ENCODE measurements at places on chromosomes 12 and 14.

DNA sequence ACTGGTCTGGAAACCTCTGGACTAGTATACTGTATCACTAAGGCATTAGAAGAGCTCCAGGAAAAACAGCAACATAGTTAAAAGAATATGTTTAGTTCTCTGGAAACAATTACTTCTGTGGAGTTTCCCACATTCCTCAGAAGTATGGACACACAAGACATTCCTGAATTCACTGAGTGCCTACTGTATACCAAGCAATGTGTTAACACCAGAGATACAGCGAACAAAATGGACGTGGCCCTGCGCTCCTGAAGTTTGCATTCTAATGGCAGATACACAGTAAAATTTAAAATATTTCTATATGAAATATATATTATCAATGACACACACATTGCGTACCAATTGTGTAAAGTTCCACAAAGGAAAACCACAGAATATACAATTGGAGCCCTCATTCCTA is 1.1 kb downstream of the ANGEL1 start:
- no peak for DNase-seq

GRCh38 chr12:9039397-9039977 is 50.1 kb downstream of the KLRG1 start:
- peak; percentile 62 for DNase-seq

GRCh38 chr14:95849761-95850160 is 26.9 kb upstream of the TUNAR start:
- no peak for DNase-seq

GRCh38 chr14:94582851-94583250 is 1.6 kb downstream of the SERPINA5 start:
- no peak for DNase-seq

DNA sequence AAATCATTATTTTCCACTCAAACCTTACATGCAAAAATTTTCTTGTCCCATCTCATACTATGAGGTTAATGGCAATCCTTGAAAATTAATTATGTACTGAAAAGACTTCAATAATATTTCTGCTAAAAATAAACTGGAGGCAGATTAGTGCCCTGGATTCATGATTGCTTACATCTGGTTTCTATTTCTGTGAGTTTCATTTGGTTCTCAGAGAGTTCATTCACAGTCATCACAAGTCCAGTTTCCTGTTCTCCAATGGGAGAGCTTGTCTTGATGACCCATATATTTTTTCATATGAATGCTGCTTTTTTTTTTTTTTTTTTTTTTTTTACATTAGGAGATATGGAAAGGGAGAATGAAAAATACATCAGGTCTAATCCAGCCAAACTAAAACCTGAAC is 6.6 kb upstream of the PTHLH start:
- DNase-seq = no peak

DNA sequence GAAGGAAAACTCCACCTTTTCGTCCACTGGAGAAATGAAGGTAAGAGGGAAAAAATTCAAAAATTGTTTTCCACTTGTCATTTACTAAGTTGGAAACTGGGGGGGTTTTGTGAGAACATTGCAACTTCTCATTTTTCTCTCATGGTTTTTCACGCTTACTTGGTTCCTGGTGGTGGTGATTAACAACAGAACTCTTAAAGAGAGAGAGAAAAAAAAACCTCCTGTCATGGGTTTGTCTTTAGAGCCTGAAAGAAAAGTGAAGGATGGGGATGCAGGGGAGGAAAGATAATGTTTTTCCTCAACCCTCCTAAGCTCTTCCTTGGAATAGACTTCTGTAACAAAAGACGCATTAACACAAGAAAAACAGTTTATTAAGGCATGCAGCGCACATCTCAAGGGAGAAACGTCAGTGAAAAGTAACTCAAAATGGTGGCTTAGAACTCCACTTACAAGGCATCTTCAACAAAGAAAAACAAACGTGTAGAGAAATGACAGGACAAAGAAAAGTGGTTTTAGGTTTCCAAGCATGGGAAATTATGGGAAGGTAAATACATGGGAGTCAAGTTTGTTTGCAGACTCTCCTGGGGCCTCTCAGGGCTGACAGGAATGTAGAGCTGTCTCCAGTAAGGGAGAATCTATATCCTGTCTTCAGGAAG is 81.9 kb upstream of the ATF7IP start:
- DNase-seq = peak; percentile 22

GRCh38 chr14:106029959-106030358 is 503.6 kb downstream of the TMEM121 start:
- no peak for DNase-seq

- no peak for DNase-seq
Observed at GRCh38 chr12:12642916-12643315, 31.2 kb downstream of the CREBL2 start.

- DNase-seq = no peak
Observed at GRCh38 chr12:118377021-118377883, 897 bp downstream of the SUDS3 start.

DNA sequence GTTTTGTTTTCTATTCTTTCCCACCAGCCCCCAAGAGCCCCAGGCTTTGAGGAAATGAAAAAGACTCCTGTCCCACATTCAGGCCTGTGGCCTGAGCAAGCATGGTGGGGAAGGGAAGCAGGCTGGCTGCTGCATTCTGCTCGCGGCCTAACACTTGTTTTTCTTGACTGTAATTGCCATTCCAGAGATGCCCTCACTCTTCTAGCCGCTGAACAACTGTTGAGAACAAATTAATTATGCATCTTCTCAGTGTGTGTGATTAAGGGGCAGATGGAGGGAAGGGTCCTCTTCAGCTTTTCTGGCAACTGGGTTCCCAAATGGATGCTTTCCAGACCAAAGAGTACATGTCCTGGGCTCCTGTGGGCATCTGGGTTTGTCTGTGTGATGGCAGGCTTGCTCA is 43.3 kb downstream of the ADCK1 start:
- DNase-seq = no peak

- peak; percentile 54 for DNase-seq
Observed at GRCh38 chr12:1796515-1797010, 23.8 kb upstream of the LRTM2 start.

DNA sequence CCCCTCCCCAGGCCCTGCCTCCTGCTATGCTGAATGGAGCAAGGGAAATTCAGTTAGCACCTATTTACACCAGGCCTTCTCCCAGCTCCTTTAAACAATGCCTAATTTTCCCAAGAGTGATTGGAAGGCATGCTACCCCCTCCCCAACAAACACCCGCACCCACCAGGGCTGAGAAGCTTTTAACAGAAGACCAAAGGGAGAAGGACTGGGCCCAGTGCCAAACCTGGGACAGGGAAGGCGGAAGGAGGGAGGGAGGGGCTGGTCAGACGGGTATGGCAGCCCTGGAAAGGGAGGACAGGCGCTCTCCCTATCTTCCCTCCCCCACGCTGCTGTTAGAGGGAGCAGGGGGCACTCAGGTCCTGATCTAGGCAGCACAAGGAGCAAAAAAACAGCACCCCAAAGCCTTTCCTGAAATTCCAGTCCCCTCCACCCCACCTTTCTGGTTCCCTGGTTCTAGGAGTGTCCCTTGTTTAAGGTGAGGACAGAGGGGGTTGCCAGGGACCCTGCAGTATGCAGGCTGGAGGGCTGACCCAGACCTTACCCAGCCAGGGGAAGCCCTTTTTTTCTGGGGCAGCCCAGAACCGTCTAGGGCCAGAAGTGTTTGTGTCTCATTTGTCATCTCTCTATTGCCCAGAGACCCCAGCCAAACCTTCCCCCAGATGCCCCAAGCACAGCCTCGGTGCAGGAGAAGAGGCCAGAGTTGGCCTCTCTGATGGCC is 2.4 kb upstream of the KRT8 start:
- no peak for DNase-seq

- DNase-seq = no peak
Observed at GRCh38 chr12:11559626-11560340, 89.7 kb upstream of the ETV6 start.
